ENCODE measurements at places on chromosomes 6 and 20.
A peak's percentile ranks its signal among the peaks of the same experiment; 100 is the strongest.

GRCh38 chr6:106197441-106197840 is 111.3 kb downstream of the PRDM1 start:
- DNase-seq, result no peak

GRCh38 chr20:63558804-63559484 is 5.0 kb downstream of the FNDC11 start:
- DNase-seq, result no peak

GRCh38 chr20:61442075-61442670 is 190.1 kb downstream of the CDH4 start:
- DNase-seq, result no peak

DNA sequence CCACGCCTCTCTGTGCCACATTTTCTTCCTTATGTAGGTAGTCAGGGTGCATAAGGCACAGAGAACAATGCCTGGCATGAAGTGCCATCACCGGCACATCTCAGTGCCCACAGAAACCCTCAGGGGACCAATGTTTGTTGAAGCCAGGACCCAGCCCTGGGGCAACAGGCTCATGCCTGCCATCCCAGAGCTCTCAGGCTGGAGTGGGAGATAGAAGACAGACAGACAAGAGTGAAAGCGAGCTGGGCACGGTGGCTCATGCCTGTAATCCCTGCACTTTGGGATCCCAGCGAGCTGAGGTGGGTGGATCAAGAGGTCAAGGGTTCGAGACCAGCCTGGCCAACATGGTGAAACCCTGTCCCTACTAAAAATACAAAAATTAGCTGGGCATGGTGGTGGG is 13.5 kb downstream of the EFCAB8 start:
- DNase-seq, result no peak

GRCh38 chr20:50111829-50112495 is 988 bp downstream of the UBE2V1 start:
- no peak for DNase-seq

GRCh38 chr6:25961619-25962148 is 918 bp upstream of the TRIM38 start:
- DNase-seq, result no peak

GRCh38 chr6:41561931-41562911 is 16.0 kb downstream of the FOXP4 start:
- DNase-seq, result no peak

DNA sequence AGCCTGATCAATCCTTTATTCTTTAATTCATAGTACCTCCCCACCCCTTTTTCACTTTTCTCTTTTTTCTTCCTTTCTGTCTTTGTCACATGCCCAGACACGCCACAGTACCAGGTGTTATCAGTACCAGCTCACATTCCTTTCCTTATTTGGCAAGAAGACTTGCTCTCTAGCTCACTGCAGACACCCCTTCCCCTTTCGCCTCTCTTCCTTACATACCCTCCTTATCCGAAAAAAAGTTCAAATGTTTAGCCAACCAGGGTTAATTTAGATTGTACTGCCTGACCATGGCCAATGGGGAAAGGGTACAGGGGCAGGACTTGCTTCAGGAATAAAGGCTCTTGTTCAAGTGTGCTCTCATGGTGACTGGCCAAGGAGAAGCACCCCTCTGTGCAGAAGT is 9.3 kb upstream of the SIRPB2 start:
- no peak for DNase-seq

- DNase-seq, result no peak
Measured at GRCh38 chr6:26351544-26351953, 13.4 kb upstream of the BTN3A2 start.

- DNase-seq, result no peak
Measured at GRCh38 chr20:49281059-49281912, 3.4 kb upstream of the ZNFX1 start.

DNA sequence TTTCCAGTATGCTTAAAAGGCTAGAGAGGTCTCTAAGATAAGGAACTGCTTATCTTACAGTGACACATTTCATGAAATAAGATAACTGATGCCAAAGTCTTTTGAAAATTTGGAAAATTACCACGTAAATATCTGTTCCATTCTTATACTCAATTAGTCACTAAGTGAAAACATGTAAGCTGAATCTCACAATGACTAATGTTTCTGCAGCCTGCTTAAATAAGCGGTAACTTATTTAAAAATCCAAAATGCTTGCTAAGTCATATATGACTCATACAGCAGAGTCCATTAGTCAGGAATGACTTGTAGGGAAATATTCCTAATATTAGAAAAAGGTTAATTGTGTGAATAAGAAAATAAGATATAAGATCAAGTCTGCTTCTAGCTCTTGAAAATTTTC is 27.8 kb upstream of the LGSN start:
- no peak for DNase-seq

- no peak for DNase-seq
Measured at GRCh38 chr6:15058200-15059061, 187.4 kb upstream of the JARID2 start.

GRCh38 chr6:7833751-7834070 is 76.9 kb downstream of the TXNDC5 start:
- no peak for DNase-seq

DNA sequence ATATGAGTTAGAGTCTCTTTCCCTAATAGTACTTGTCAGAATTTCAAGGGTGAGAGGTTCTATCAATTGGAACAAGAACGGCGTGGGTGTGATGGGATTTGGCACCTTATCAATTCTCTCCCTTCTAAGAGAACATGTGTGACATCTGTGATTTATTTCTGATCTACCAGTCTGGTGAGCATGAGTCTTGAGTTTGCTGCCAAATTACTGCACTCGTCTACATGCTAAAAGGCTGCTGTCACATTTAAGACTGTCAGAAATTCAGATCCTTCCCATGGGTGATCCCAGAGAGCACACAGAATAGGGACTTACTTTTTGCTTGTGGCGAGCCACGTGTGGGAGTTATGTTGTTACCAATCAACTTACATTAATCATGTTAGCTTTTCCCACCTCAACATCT is 370.2 kb upstream of the SASH1 start:
- no peak for DNase-seq

- no peak for DNase-seq
Measured at GRCh38 chr6:39931607-39932006, 2.7 kb downstream of the MOCS1 start.

DNA sequence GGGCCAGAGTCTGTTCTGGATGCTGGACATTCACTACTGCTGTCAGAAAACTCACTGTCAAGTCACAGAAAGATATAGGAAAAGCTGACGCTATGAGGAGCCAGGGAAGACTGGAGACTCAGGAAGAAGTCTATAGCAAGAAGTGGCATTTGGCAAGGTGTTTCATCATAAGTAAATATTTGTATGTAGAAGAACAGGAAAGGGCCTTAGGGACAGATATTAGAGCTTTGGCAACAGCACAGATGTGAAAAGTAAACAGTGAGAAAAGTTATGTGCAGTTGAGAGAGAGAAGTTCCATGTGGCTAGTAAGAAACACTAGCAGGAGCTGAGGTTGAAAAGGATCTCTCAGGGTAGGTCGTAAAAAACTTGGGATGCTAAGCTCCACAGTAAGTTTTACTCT is 868.9 kb downstream of the PHF3 start:
- DNase-seq, result no peak

GRCh38 chr6:41535766-41536165 is 10.4 kb upstream of the FOXP4 start:
- no peak for DNase-seq

DNA sequence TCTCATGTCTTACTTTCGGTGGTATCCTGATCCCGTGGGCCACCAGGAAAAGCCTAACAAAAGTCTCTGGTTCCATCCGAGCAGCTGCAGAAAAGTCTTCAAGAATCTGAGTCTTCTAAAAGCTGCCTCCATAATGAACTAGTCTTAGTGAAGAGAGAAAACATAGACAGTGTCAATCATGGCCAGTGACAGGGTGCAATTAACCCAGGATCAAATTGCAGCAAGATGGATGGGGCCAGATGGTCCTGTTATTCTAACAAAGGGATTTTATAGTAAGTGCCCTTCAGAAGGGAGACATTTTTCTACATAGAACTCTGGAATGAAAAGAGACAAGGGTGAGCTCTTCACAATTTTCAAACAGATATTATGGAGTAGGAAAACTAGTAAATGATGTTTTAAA is 281.6 kb upstream of the ZFP64 start:
- no peak for DNase-seq

GRCh38 chr20:1171461-1172093 is 13.2 kb downstream of the TMEM74B start:
- no peak for DNase-seq

GRCh38 chr6:138196122-138196738 is 22.1 kb downstream of the PBOV1 start:
- DNase-seq, result no peak

DNA sequence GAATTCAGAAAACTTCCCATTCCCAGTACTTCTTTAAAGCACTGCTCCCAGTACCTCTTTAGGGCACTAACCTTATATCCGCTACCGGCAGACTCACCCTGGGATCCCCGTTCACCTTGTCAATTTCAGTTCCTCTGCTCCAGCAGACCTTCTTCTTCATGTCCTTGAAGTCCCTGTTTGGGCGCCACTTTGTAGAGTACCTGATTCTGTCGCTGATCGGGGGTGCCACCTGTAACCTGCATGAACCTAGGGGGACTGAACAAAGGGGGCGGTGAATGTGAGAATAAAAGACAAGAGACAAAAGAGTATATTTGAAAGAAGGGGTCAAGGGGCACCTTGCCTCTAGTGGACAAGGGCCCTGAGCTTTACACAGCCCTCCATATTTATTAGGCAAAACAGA is 4.9 kb upstream of the GINS1 start:
- no peak for DNase-seq

- no peak for DNase-seq
Measured at GRCh38 chr6:98831057-98831958, 3.1 kb upstream of the POU3F2 start.

DNA sequence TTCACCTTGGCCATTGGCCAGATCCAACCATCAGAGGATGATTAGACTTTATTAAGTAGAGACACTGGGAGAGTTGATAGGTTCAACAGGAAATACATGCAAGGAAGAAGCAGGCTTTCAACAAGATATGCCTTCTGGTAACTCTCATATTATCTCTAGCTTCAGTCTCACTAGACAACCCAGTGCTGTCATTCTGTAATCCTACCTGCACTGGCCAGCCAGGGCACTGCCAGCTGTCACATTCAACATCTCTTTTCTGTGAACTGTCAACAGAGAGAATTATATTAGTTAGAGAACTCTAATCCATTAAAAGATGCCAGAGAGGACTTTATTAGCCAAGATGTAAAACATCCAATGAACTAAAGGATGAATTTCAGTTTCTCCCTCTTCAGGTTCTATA is 337.9 kb upstream of the JAG1 start:
- no peak for DNase-seq

- DNase-seq, result no peak
Measured at GRCh38 chr20:19652591-19653026, 105.4 kb upstream of the RIN2 start.

- DNase-seq, result no peak
Measured at GRCh38 chr6:137769797-137770362, 97.2 kb upstream of the TNFAIP3 start.

GRCh38 chr6:138386897-138387296 is 9.2 kb downstream of the SMIM28 start:
- DNase-seq, result no peak

DNA sequence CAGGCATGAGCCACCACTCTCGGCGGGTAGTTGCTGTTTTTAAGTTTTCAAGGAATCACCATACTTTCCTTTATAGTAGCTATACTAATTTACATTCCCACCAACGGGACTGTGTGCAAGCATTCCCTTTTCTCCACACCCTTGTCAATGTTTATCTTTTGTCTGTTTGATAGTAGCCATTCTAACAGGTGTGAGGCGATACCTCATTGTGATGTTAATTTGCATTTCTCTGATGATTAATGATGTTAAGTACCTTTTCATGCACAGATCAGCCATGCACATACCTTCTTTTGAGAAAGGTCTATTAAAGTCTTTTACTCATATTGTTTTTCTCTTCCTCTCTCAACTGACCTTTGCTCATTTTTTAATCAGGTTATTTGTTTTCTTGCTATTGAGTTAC is 43.0 kb upstream of the CCND3 start:
- DNase-seq, result no peak

- DNase-seq, result no peak
Measured at GRCh38 chr6:54291146-54291545, 17.1 kb upstream of the TINAG start.

DNA sequence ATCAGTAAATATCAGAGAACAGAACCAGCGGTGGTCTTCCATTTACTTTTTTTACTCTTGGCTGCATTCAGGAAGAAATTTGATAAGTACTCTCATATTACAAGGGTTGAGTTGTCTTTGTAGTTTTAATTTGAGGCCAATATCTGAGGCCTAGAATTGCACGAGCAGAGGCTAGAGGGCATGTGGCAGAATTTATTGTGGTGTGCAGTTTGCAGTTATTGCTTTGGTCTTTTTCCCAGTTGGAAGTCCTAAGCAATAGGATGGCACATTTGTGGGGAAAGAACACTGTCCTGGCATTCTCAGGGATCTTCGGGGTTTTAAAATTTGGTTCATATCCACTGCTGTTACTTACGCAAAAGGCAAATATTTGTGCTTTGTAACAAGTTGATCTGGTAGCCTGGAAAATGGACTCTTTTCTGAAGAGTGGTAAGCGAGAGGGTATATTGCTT is 66.0 kb downstream of the CTNNBL1 start:
- DNase-seq, result no peak

- DNase-seq, result no peak
Measured at GRCh38 chr6:34748757-34749156, 8.5 kb upstream of the SNRPC start.

GRCh38 chr6:137283940-137284810 is 65.0 kb upstream of the IFNGR1 start:
- no peak for DNase-seq

DNA sequence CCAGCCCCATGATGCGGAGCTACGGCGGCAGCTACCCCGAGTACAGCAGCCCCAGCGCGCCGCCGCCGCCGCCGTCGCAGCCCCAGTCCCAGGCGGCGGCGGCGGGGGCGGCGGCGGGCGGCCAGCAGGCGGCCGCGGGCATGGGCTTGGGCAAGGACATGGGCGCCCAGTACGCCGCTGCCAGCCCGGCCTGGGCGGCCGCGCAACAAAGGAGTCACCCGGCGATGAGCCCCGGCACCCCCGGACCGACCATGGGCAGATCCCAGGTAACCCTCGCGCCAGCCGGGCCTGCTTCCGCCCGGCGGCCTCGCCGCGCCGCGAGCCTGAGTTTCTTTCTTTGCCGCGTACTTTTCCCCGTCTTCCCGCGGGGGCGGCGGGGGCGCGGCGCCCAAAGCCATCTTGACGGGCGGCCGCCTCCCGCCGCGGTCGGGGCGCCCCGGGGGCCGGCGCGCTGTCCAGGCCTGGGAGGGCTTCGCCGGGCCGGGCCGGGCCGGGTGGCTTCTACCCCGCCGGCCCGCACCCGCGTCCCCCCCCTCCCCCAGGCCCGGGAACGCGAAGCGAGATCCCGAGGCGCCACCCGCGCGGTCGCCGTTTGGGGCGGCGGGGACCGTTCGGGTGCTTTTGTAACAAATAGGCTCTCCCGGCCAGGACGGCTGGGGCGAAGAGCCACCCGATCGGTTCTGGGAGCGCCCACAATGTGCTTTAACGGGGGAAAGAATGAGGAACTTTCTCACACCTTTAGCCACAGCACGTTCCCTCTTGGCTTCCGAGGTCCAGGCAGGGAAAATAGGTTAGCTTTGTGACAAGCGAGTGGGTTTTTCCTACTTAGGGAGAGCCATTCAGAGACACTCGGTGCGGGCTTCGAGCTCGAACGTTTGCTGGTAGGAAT is 2.3 kb downstream of the ARID1B start:
- DNase-seq, result peak; percentile 43

GRCh38 chr6:108510461-108511319 is 50.0 kb upstream of the FOXO3 start:
- no peak for DNase-seq

Data from stimulated activated CD8-positive, alpha-beta memory T cell treated with anti-CD3 and anti-CD28 coated beads, Interleukin-2, amount 100 ng/mL, for 48 hours (primary cell).